ENCODE measurements at places on chromosomes 2 and 18.
A peak's percentile ranks its signal among the peaks of the same experiment; 100 is the strongest.

DNA sequence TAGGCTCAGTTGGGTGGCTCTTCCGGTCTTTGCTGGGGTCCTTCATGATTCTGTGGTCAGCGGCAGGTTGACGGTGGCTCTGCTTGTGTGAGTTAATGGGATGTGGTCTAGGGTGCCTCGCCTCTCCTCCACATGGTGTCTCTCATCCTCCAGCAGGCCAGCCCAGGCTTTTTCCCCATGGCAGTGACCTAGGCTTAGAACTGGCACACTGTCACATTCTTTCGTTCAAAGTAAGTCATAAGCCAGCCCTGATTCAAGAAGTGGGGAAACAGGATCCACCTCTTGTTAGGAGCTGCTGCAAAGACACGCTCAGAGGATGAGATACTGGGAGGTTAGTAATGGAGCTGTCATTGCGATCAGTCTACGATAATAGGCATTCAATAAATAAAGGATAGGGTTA lies 46.0 kb upstream of the CTIF start:
- DNase-seq, result no peak

- DNase-seq, result no peak
Observed at GRCh38 chr2:195795879-195796278, 138.9 kb downstream of the SLC39A10 start.

DNA sequence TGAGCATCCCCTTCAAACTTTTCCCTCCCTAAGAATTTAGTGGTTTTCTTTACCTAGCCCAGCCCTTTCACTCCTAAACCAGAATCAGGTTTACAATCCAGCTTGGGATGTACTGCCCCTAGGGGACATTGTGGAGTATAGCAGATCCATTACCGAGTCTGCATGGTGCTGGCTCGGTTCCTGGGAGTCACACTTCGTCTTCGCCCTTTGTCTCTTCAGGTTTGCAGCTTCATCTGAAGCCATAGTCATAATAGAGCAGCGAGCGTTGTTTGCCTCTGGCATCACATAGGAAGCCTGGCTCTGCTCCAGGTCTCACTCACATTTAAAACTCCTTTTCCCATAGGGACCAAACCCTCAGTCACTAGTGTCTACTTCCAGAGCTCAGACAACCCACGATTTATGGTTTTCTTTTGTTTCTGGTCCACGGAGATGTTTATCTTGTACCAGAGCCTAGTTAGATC lies 16.8 kb upstream of the LYPD6 start:
- DNase-seq, result peak; percentile 61

- DNase-seq, result peak; percentile 5
Observed at GRCh38 chr2:58925676-58926081, 684.6 kb upstream of the FANCL start.

- DNase-seq, result no peak
Observed at GRCh38 chr2:240468303-240469238, 33.1 kb downstream of the GPC1 start.

- no peak for DNase-seq
Observed at GRCh38 chr2:221494556-221494955, 77.5 kb downstream of the EPHA4 start.

DNA sequence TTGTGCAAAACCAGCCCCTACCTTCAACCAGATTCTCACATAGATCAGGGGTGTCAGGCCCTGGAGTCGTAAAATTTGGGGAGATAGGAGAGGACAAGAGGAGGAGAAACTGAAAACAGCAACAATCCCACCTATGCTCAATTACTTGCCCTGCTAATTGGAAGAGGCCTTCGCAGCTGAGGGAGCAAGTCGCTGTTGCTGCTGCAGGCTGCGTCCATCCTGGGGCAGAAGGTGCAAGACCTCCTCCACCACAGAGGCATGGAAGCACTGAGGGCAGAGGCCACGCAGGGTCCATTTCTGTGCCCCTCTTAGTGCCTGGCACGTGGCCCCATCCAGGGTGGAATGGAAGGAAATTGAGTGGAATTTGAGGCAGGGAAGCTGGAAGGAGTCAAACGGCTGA lies 36.5 kb downstream of the CNGA3 start:
- no peak for DNase-seq

Data from right lung (tissue), 10 donors.